Putamen (tissue), 1 donor: ENCODE measurements at places on chromosomes 7 and 10.
A peak's percentile ranks its signal among the peaks of the same experiment; 100 is the strongest.

DNA sequence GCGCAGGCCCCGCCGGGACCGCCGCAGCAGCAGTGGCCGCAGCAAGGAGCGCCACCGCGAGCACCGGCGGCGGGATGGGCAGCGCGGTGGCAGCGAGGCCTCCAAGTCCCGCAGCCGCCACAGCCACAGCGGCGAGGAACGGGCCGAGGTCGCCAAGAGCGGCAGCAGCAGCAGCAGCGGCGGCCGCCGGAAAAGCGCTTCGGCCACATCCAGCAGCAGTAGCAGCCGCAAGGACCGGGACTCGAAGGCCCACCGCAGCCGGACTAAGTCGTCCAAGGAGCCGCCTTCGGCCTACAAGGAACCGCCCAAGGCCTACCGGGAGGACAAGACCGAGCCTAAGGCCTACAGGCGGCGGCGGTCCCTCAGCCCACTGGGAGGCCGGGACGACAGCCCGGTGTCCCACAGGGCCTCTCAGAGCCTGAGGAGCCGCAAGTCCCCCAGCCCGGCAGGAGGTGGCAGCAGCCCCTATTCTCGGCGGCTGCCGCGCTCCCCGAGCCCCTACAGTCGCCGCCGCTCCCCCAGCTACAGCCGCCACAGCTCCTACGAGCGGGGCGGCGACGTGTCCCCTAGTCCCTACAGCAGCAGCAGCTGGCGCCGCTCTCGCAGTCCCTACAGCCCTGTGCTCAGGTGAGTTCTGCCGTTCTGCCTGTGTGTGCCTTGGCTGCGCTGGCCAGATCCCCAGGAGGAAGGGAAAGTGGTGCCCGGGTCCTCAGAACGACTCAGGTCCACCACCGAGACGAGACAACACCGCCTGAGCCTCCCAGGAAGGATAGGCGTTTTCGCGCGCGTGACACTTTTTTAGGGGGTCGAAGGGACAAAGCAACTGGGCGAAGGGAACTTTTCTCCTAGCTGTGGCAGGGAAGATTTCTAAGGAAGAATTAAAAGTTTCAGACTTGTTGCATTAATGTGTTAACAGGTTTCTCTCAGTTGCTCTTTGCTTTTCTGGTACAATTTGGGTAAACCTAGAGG lies 1.5 kb downstream of the CDK13 start:
- peak; percentile 39 for DNase-seq

- DNase-seq: peak; percentile 53
Measured at GRCh38 chr10:124675261-124675660, 68.9 kb downstream of the FAM53B start.

DNA sequence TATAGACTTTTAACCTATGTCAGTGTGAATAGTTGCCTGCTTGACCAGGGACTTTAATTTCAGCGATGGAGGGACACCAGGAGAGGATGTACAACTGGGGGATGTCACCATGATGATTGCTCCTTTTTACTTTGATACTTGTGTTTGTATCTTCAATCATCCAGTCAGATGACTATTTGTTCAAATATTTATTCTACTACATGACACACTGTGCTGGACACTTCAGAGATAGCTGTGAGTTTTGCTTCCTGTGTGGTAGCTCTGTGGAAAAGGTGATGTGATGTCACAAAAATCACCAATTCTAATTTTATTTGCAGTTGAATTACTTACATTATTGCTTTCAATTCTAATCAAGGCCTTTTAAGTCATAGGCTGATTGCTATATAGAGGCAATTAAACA lies 62.7 kb upstream of the CREB5 start:
- DNase-seq: no peak

- DNase-seq: no peak
Measured at GRCh38 chr10:3008518-3009195, 58.7 kb upstream of the PFKP start.

- DNase-seq: no peak
Measured at GRCh38 chr10:29243750-29244149, 45.1 kb upstream of the LYZL1 start.

DNA sequence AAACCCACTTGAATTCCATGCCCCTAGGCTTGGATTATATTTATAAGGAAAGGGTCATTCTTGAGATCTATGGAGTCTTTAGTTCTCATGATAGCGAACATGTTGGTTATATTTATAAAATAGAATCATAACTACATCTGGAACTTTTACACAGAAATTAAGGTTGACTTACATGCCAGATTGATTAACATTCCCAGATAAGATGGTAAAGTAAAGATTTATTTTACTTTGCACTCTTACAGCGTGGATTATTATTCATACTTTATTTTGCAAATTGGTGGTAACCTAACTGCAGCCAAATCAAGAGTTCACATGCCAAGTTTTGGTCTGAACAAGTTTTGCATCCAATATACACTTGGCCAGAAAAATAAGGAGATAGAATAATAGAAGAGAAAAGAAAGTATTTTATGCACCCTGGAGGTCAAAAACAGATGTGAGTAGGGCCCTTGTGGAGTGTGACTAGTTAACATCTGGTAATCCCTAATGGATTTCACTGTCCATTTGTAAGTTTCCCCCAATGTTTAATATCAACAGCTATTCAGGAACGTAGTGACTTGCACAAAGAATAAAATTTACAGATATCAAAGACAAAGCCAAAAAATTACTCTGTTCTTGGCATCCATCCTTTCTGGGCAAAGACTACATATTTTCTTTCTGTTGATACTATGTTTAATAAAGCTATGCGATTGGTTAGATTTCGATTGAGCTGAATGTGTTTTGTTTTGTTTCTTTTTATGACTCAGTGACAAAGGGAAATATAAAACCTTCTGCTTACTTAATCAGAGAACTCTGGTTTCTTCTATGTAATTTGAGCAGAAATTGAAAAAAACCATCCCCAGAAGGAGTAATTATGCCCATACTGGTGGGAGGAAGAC lies 10.1 kb upstream of the TMEM26 start:
- no peak for DNase-seq

DNA sequence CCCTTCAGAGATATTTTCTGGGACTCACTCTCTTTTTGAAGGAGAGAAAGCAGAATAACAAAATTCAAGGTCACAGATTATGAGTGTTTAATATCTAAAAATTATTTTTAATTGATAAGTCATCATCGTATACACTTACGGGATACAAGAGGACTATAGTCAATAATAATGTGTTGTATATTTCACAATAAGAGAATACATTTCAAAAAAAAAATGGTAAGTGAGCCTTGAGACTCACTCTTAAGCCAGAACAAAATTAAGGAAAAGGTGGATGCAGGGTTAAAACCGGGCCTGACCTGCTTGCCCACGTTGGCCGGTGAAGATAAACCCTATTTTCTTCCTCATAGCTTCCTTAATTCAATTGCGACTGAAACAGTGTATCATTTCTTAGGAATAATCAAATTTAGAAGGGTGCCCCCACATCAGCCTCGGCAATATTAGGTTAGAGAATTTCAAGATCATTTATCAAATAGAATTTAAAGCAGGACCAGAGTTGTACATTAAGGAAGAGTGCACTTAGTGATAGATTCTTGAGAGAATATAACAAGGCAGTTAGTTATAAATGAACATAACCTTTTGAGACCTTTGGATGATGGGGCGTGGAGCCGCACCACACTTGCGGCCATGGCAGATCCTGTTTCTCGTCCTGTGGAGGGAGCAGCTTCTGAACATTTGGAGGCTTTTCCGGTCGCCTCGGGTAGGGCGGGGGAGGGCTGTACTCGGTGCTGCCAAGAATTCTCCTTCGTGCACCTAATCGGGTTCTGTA lies 321.8 kb downstream of the PAXIP1 start:
- DNase-seq: no peak

GRCh38 chr10:130254662-130255061 lies 118.5 kb downstream of the GLRX3 start:
- DNase-seq: no peak

GRCh38 chr10:58209669-58210068 lies 58.0 kb downstream of the IPMK start:
- no peak for DNase-seq

GRCh38 chr10:131972474-131973071 lies 9.2 kb downstream of the BNIP3 start:
- no peak for DNase-seq

DNA sequence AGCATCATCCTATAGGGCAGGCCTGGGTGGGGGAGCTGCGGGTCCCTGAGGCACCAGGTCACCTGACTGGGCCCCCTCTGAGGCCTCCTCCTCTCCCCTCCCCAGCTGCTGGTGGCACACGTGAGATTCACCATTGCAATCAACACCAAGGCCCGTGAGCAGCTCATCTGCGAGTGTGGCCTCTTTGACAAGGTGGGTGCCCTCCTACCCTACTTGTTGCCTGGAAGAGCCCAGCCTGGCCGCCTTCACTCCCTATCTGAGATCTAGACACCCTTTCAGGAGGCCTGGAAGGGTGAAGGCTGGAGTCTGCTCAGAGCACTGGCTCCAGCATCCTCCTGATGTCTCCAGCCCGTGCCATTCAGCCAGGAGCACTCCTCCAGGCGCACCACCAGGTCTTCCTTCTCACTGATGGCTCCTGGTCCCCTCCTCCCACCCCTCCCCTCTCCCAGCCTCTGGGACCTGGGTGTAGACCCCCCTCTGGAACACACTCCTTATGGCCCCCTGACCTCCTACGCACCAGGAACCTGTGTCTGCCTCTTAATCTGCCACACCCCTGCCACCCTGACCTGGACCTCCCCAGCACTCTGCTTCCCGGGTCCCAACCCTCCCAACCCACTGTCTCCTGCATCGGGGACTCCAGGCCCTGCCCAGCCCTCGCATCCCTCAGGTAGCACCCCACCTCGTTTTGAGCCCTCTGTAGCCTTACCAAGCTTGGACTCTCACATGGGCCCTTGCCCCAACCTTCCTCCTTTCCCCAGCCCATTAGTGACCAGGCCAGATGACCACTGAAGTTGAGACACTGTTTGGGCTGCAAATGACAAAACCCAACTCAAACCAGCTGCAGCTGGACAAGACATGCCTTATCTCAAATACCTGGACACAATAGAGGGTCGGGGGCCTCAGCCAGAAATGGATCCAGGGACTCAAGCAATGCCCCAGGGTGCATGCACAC lies 67.5 kb downstream of the ALOX5 start:
- no peak for DNase-seq

- no peak for DNase-seq
Measured at GRCh38 chr10:43961523-43962345, 313.1 kb upstream of the ZNF32 start.

GRCh38 chr10:116771101-116771958 lies 29.0 kb upstream of the HSPA12A start:
- DNase-seq: no peak

DNA sequence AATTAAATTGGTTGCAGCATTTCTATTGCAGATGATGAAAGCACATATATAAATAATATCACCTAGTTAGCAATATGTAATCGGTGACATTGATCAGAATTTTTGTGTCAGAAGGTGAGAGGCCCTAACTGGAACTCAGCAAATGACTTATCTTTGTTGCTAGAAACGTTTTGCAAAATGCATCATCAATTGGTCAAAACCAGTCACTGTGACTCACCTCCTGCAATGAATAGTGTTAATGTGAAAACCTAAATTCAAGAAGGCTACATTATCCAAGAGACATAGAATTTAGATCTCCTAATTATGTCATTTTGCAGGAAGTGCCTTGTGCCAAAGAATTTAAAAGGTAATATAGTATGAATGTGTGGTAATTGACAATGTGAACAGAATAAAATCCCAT lies 9.8 kb upstream of the PNLIPRP3 start:
- DNase-seq: no peak

DNA sequence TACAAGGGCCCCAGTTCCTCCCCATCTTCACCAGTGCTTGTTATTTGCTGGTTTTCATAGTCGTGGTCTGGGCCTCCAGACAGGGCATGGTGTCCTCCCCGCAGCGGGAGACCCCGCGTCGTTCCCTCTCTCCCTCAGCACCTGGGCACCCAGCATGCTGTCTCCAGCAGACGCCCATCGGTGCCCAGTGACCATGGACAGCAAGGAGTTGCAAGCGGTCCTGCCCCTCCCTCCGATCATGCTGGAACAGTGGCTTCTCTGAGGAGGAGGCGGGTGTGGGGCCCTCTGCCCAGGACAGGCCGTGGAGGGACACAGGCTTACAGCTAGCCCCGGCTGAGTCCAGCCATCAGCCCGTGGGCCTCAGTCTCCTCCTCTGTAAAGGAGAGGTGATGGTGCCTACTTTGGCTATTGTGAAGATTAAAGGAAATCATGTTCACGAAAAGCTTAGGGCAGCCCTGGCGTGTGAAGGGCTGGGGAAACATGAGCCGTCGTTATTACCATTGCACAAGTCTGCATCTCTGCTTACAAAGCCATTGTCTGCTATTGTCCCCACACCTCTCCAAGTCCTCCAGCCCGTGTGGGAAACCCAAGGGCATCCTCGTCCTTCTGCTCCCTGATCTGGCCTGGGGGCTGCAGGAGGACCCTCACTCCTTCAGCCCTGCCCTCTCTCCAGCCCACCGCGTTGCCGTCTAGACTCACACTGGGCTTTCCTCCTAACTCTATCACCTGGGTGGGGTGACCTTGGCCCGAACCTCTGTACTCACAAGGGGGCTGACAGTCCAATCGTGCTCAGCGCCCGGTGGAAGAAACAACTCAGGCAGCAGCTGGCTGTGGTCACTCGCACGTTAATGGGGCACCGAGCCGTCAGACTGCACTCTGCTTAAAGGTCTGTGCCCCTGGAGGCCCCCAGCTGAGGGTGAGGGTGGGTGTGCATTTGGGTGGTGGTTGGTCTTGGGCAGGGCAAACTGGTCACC lies 29.9 kb downstream of the EN2 start:
- no peak for DNase-seq

GRCh38 chr7:98341106-98341505 lies 59.6 kb downstream of the BRI3 start:
- DNase-seq: no peak

DNA sequence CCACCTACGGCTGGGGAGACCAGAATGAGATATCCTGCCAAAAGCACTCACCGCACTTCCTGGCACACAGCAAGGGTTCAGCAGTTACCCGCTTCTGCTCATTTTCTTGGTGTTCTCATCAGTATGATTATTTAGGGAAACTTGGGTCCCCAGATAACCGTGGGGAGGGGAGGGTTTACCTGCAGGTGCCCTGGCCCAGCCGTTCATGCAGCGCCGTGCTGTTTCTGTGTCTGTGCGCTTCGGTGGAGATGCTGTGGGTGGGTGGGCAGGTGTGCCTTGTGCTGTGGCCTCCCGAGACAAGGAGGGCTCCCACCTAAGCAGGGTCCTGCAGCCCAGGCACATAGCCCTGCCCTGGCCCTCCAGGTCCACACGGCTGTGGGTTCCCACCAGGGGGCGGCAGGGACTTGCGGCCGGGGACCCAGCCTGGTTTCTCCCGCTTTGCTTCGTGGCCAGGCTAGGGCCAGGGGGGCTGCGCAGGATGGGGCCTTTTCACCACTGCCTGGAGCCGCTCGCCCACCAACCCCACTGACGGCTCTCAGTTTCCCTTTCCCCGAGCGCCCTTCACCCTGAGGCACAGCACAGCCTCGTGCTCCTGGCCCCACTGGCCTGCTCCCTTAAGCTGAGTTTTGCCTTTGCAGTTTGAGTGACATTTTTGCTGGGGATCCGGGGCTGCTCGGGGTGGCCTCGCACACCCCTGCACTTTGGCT lies 78.5 kb downstream of the LHPP start:
- peak; percentile 47 for DNase-seq

DNA sequence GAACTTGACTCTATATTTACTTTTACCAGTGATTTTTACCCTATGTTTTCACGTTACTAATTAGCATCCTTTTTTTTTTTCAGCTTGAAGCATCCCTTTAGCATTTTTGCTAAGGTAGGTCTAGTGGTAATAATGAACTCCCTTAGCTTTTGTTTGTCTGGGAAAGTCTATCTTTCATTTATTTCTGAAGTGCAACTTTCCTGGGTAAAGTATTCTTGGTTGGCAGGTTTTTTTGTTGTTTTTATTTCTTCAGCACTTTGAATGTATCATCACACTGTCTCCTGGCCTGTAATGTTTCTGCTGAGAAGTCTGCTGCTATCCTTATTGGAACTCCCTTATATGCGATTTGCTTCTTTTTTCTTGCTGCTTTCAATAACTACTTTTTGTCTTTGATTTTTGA lies 149.7 kb upstream of the HPS1 start:
- DNase-seq: no peak
